Forelimb muscle (tissue), 1 donor: ENCODE measurements at places on chromosomes 5 and 9. TPM values are rescaled to one million over a fixed set of nuclear protein-coding genes. Genes with fewer than 3 reads are reported as not detected.

DNA sequence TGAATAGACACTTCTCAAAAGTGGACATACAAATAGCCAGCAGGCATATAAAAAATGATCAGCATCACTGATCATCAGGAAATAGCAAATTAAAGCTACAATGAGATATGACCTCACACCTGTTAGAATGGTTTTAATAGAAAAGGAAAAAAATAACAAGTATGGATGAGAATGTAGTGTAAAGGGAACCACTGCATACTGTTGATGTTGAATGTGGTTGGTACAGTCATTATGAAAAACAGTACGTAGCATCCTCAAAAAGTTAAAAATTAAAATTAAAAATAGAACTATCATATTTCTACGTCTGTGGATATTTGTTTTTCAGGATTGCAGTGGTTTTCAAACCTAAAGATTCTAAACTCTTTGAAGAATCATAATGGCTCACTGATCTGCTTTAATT, 215.1 kb upstream of the NREP start:
- DNase-seq, result no peak

ZNF883 gene
- polyA plus RNA-seq, result 4.1 TPM

SOX30 gene
- 0.42 TPM for polyA plus RNA-seq

GRCh38 chr9:33136721-33137670, 30.1 kb downstream of the B4GALT1 start:
- no peak for DNase-seq

DNA sequence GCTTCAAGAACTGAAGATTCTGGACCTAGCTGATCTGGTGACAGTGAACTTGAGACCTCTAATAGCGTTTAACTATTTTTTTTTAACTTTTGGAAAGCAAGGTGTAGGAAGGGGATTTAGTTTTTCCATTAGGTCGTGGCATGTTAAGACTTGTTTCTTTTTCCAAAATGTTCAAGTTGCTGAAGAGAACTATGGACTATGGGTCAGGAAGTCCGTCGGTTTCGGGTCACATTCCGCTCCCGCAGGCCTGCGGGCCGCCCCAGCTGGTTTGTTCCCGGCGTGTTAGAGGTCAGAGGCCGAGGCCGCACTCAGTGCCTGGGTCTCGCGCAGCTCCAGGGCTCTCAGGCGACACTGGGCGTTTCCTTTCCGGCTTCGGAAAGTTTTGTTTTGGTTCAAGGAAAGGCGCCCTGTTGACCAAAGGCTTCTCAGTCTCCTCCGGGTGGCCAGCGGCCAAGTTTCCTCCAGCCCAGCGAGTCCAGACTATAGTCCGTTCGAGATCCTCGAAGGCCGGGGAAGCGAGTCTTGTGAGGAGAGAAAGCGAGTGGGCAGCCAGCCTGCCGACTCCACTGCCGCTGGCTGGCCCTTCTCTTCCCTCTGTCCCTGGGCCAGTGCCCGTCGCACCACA, 586 bp upstream of the FCHO2 start:
- DNase-seq, result peak; percentile 61

DNA sequence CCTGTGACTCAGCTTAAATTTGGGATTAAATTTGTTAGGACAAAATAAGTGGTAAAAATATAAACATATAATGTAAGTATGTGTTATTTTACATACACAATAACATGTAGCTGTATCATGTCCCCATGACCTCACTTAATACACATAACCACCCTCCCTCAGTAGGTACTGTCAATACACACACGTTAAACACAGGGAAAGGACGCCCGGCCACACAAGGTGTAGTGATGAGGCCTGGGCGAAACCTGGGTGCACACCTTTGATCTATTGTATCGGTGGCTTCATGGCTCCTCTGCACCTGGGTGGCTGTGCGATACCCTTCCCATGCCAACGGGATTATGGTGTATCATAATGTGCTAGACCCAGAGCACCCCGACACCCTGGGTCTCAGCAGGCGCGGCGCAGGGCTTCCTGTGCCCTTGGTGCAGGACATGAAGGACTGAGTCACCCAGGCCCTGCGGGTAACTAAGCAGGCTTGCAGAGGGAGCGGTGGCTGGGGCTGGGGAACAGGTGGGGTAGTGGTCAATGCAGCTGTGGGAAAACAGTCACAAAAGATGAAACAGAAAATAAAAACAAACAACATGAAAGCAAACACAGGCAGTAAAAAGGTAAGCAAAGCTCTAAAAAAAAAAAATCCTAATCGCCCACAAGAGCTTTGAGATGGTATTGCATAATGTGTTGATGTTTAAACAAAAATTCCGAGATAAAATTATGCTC, 127.5 kb upstream of the RETREG1 start:
- no peak for DNase-seq

EQTN gene
- not detected for polyA plus RNA-seq

WWC1 gene
- polyA plus RNA-seq, result 0.35 TPM

GRCh38 chr5:158701007-158701391, 398.7 kb downstream of the EBF1 start:
- DNase-seq, result no peak

OR1J2 gene
- polyA plus RNA-seq, result not detected

GRCh38 chr9:97441729-97442128, 29.8 kb downstream of the TDRD7 start:
- DNase-seq, result no peak

DNA sequence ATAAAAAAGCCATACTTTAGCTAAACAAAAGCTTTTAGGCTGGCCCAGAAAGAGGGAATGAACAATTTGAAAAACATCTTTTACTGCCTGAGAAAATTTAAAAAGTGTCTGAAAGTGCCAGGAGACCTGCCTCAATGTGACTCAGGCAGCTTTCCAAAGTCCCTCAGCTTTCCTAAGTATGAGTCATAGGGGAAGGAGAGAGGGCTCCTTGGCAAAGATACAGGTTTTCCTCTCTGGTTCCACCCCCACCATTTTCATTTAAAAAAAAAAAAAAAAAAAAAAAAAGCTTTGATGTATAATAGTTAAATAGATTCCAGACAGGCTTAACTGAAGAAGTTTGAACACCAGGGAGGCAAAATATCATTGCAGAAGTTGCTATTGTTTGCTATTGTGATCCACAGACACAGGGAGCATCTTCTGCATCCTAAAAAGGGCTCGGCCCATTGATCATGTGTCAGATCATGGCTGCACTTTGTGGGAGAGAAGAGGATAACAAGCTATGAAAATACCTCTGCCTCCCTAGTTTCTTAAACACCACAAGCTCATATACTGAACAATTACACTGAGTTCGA, 71.5 kb downstream of the MRPS27 start:
- peak; percentile 46 for DNase-seq

DNA sequence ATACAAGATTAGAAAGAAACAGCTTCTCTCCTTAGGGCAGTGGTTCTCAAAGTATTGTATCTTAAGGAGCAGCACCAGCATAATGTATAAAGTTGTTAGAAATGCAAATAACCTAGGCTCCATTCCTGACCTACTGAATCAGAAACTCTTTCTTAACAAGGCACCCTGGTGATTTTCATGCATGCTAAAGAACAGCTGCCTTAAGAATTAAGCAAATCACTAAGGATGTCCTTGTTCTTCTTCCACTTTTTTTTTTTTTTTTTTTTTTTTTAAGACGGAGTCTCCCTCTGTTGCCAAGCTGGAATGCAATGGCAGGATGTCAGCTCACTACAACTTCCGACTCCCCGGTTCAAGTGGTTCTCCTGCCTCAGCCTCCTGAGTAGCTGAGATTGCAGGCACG, 1095.2 kb upstream of the EDIL3 start:
- DNase-seq, result no peak

DNA sequence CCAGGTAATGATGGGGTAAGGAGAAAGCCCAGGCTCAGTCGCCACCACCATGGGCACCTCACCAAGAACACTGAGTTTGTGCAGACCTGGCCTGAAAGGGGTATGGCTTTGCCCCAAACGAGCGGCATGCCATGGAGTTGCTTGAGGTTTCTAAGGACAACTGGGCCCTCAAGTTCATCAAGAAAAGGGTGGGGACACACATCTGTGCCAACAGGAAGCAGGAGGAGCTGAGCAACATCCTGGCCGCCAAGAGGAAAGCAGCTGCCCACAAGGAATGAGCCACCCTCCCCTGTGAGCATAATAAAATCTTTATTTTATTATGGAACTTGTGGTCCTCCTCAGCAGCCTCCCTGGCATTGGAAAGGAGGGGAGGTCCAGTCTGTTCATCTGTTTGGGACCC, 23.8 kb downstream of the CD14 start:
- DNase-seq, result no peak

- no peak for DNase-seq
These were observed 77.3 kb downstream of the MAMDC2 start for GRCh38 chr9:70120834-70121510.

DNA sequence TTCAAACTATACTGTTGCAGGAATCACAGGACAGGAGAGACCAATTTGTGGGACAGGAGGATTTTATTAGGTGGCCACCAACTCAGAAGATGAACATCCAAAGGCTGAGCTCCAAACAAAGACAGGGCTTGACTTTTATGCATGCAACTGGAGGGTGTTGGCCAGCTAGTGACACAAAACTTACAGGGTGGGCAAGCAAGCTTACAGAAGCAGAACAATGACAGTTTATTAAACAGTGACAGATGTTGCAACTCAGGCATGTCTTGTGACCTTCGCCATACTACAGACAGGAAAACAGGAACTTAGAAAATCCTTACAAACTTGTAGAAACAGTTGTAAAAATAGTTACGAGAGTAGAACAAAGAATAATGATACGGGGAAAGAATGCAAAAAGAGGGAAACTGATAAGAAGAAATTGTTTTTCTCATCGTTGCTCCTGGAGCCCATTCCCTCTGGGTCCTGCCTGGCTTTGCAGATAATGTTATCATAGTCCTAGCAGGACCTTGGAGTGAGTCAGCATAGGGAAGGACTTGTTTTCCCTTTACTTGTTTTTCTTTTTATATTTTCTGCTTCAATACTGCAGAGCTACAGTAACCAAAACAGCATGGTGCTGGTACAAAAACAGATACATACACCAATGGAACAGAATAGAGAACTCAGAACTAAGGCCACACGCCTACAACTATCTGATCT, 2083.0 kb upstream of the ACO1 start:
- DNase-seq, result no peak

GRCh38 chr5:945691-946551, 53.2 kb downstream of the TRIP13 start:
- no peak for DNase-seq

ZNG1A gene
- 48.2 TPM for polyA plus RNA-seq

FBXO4 gene
- polyA plus RNA-seq, result 12.9 TPM

GRCh38 chr5:52013523-52013922, 630.3 kb downstream of the ISL1 start:
- DNase-seq, result no peak

DNA sequence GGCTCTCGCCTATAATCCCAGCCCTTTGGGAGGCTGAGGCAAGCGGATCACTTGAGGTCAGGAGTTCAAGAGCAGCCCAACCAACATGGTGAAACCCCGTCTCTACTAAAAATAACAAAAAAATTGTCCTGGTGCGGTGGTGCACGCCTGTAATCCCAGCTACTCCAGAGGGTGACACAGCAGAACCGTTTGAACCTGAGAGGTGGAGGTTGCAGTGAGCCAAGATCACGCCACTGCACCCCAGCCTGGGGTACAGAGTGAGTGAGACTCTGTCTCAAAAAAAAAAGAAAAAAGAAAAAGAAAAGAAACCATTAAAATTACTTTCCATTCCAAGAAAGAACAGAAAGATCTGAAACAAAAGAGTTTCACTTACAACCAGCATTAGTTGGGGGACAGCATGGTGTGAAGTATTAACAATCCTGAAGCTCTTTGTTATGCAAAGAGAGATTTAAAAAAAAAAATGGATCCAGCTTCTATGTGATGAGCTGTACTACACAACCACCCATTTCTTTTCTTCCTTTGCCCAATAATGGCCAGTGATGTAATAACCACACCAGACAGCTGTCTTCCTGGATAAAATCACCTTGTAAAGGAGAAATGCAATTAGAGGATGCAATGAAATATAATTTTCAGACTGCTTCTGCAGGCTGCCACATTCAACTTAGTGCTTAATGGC, 76.9 kb downstream of the MED27 start:
- DNase-seq, result no peak

DNA sequence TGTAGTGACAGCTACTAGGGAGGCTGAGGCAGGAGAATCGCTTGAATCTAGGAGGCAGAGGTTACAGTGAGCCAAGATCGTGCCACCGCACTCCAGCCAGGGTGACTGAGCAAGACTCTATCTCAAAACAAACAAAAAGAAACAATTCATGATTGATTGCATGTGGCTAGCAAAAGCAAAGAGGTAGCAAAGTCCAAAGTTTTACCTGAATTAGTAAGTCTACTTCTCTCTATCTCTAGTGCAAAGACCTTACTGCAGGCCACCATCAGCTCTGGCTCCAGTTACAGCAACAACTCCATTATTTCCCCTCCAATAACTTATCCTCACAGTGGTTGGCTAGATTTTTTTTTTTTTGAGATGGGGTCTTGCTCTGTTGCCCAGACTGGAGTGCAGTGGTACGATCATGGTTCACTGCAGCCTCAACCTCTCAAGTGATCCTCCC, 6.2 kb upstream of the SAR1B start:
- DNase-seq, result no peak

DNA sequence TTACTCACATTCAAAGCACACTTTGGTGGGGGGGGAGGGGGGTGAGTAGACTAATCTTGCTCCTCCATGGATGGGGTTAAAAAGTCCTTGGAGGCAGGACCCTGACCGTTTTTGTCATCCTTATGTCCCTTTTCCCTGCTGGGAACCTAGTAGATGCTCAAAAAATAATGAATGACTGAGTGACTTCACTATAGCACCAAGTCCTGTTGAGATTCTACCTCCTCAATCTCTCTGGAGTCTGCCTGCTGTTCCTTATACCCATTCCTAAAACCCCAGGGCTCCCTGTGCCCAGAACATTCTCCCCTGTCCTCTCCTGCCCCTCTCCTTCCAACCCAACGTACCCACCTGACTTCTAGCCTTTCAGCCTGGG, 2.3 kb upstream of the CSF2 start:
- DNase-seq, result no peak
